Left forelimb (tissue), 1 donor: ENCODE measurements at places on chromosomes 1 and 21.
A peak's percentile ranks its signal among the peaks of the same experiment; 100 is the strongest.

GRCh38 chr1:157091668-157092273, 7.8 kb downstream of the ETV3L start:
- DNase-seq: no peak

DNA sequence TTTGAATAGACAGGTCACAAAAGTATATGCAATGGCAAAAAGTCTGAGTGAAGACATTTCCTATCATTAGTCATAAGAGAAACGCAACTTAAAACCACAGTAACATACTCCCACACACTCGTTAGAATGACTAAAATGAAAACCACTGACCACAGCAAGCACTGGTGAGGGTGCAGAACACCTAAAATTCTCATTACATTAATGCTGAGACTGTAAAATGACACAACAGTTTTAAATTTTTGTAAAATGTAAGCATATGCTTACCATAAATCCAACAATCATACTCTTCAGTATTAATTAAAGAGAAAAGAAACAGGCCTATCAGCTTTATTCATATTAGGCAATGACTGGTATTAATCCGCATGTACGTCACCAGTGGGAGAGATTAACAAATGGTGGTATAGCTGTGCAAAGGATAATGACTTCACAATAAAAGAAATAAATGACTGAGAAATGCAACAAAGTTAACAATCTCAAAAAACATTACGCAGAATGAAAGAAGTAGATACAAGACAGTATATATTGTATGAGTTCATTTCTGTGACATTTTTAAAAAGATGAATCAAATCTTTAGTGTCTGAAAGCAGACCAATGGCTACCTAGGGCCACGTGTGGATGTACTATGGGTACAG, 253.5 kb downstream of the AKT3 start:
- DNase-seq: no peak

DNA sequence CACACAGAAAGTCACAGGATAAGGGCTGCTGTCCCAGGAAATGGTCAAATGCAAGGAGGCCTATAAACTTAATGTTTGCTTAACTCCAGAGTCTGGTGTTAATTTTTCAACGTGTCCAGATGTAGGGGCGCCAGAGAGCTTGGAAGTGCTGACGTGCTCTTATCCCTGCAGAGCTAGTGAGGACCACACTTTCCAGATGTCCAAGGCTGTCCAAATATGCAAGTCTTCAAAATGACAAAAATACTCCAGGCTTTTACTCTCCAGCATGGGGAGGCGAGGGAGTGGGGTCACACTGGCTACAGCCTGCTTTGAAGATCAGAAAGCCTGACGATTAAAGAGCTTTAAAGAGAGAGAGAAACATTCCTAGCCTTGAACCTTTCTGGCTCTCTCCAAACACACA, 57.6 kb downstream of the ABCA4 start:
- peak; percentile 76 for DNase-seq

DNA sequence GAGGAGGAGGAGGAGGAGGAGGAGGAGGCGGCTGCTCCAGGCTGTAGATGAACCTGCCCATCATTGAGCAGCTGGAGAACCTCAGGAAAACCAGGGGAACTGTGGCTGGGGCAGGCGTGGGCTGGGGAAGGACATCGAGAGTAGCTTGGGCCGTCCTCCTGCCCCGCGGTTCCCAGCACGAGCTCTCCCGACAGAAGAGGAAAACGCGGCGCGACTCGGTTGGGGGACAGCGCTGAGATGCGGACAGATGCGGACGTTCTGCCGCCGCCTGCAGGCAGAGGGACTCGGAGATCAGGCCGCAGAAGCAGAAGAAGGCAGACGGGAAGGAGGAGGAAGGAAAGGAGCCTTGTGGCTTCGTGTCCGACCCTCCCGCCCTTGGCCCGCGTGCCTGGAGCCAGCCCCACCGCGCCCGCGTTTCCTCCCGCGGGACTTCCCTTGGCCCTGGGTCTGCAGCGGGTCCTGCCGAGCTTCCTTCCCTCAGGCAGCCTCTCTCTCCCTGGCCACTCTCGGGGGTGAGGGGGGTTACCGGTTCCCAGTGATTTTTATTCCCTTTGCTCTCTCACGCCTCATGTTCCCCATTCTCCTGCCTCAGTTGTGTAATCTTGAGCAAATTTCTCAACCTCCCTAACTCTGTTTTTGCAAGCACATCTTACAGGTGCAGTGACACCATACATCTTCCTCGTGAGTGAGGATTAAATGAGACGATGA, 1.7 kb upstream of the TNFRSF9 start:
- peak; percentile 73 for DNase-seq

- no peak for DNase-seq
These were observed 56.7 kb upstream of the NTPCR start for GRCh38 chr1:232893481-232894313.

- no peak for DNase-seq
These were observed 85.4 kb downstream of the CEP350 start for GRCh38 chr1:180040034-180040433.
